SHP77 (cell line): ENCODE measurements at places on chromosomes 11 and 22.
A peak's percentile ranks its signal among the peaks of the same experiment; 100 is the strongest.

DNA sequence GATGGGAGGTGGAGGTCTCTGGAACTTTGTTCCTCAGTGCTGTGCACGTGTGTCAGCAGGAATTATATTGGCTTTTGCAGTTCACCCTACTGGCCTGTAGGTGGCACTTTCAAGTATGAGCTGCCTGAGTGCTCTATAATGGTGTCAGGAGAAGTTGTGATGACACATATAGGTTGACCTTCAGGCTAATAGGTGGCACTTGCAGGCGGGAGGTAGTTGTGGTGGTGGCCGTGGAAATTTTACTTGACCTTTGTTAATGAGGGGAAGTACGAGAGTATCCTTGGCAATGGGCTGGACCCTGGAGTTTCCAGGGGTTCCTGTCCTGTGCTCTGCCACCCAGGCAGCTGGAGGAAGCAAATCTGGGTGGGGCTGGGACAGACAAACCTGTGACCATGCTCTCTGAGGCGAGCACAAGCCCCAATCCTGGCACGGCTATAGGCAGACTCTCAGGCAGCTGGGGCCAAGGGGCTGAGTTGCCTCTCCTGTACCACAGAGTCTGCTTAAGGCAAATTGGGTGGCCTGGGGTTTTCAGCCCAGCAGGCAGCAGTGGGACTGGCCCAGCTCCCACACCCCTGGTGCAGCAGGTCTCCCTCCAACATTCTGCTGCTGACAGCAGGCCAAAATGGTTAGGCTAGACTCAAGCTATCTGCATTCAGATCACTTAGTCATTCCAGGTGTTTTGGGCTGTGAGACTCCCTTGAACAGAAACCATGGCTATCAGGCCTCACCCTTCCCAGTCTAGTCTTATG lies 147.5 kb upstream of the CTSC start:
- peak; percentile 14 for DNase-seq

DNA sequence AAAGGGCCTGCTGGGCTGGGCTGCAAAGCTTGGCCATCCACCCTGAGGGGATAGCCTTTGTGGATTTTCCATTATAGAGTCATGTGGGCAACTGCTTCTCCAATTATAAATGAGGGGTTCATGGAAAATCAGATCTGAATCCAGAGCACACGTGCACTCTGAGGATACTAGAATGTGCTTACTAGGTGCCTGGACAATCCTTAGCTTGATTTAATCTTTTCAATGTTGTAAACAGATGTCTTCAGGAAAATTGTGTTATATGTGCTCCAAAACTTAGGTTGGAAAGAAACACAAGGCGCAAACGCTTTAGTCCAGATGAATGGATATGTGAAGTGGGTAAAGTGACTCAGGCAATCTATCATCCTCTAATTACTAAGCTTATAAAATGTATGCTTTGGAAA lies 92.0 kb downstream of the SLC17A6 start:
- no peak for DNase-seq

- DNase-seq = no peak
Measured at GRCh38 chr22:30872285-30873041, 96.1 kb downstream of the MORC2 start.

DNA sequence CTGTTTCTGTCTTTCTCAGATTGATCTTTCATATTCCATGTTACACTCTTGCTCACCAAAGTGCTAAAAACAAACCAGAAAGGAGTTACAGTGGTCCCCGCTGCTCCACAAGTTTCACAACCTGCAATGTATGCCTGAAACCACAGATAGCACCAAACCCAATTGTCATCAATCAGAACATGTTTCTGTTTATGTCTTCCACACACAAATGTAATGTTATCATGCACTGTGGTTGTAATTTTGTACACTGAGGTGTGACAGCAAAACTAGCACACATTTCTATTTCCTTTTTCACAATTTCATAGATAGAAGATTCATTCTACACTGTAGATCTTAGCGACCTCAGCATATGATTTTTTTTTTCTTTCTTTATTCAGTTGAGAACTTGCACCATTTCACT lies 1045.9 kb upstream of the RAG2 start:
- DNase-seq = no peak

GRCh38 chr11:119992171-119993051 lies 145.5 kb downstream of the TRIM29 start:
- DNase-seq = no peak

GRCh38 chr11:35247428-35247827 lies 108.5 kb downstream of the CD44 start:
- DNase-seq = no peak

- no peak for DNase-seq
Measured at GRCh38 chr22:35608088-35608487, 9.0 kb downstream of the MB start.

GRCh38 chr11:68541991-68542390 lies 81.4 kb downstream of the PPP6R3 start:
- no peak for DNase-seq

DNA sequence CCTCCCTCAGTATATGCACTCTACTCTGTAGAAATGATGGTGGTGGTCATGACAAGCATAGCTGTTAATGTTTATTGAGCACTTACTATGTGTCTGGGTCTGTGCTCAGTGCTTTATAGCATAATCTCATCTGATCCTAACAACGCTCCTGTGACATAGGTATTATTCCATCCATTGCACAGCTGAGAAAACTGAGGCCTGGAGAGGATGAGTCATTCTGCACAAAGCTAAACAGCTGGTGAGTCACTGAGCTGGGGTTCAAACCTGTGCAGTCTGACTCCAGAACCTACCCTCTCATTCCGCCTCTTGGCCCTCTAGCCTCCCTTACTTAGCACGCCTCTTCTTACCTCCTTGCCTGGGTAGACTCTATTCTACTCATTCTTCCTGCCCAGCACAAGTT lies 41.7 kb downstream of the PRDM11 start:
- DNase-seq = no peak

DNA sequence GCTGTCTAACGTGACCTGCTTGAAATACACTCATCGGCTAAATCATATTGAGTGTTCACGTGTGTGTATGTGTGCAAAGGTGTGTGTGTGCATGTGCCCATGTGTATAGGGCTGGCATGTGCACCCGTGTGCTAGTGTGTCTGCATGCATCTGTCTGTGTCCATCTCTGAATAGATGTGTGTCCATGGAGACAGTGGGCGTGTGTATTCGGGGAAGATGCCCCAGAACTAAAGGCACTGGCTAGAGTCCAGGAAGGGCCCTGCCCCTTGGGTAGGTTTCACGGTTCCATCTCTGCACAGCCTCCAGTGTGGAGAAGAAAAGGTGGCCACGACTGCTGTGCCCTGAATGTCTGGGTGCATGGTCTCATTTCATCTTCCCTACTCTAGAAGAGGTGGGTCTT lies 220.3 kb downstream of the MN1 start:
- DNase-seq = no peak

DNA sequence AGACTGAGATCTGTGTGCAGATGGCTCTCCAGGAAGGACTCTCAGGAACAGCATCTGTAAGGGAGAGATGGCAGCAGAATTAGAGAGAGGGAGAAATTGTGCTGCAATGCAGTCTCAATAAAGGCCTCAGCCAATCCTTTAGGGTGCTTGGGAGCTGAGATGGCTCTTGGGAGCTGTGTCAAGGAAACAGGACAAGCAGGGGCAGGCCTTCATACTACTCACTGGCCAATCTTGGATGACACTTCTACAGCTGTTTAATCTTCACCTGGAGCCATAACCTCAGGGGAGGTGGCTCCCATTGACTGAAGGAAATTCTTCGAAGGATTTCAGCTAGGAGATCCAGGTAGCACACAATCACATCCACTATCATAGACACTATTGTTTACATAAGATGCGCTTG lies 10.0 kb downstream of the OR5B21 start:
- DNase-seq = no peak
